CD4-positive, alpha-beta T cell treated with Interleukin-15 for 4 hours (primary cell): ENCODE measurements at places on chromosomes 16 and 17.
A peak's percentile ranks its signal among the peaks of the same experiment; 100 is the strongest.

- no peak for DNase-seq
Observed at GRCh38 chr17:75552425-75553294, 27.2 kb downstream of the LLGL2 start.

DNA sequence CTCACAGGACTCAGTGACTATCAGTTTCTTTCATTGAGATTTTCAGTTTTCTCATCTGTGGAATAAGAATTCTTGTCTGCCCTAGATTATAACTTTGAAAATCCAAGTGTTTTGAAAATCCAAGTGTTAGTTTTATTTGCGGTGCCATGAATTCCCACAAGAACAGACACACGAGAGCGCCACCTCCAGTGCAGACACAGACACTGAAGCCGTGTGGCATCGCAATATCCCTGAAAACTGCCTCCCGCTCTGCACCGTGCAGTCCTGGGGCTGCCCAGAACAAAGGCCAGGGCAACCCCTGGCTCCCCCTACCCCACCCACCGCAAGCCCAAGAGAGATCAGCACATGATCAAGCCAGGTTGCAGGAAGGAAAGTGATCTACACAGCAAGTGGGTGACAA lies 229.5 kb upstream of the ASIC2 start:
- no peak for DNase-seq

- peak; percentile 82 for DNase-seq
Observed at GRCh38 chr16:30075503-30076275, at the start of gene PPP4C. TSS of gene PPP4C (plus strand) at chr16:30075994. CDS start at chr16:30076378, 384 bp downstream.

DNA sequence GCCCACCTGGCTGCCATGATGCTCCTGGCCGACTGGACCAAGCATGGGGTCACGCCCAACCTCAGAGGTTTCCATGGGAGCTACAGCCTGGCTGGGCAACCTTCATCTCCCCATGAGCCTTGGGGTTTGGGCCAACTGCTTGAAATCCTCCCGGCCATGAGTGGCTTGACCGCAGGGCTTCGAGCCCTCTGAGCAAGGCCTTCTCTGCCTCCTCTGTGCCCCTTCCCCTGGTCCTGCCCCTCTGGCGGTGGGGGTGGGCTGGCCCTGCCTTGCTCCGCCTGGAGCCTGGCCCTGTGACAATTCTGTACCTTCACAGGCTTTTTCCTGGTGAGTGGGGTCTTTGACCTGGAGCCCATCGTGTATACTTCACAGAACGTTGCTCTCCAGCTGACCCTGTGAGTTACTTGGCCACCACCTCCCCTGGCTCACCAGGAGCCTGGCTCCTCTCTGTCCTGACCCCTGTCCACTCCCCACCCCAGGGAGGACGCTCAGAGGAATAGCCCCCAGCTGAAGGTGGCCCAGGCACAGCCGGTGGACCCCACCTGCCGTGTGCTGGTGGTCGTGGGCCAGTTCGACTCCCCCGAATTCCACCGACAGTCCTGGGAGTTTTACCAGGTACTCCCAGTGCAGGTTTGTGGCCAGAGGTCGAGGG lies 8.8 kb upstream of the BIRC5 start:
- DNase-seq = no peak

DNA sequence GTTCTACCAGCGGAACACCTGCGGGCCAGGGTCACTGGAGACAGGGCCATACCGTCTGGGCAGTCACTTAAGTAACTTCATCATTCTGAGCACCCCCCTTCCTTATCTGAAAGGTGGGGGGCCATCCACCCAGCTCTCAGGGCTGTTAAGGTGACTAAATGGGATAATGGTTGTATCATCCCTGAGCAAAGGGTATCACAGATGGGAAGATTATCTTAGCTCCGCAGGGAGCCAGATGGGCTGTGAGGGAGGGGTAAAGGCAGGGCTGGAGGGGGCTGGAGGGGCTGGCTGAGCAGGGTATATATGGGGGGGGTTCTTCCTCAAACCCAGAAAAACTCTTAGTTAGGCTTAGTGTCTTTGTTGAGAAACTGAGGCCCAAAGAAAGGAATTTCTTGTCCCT lies 2.9 kb upstream of the CACNA1G start:
- no peak for DNase-seq

DNA sequence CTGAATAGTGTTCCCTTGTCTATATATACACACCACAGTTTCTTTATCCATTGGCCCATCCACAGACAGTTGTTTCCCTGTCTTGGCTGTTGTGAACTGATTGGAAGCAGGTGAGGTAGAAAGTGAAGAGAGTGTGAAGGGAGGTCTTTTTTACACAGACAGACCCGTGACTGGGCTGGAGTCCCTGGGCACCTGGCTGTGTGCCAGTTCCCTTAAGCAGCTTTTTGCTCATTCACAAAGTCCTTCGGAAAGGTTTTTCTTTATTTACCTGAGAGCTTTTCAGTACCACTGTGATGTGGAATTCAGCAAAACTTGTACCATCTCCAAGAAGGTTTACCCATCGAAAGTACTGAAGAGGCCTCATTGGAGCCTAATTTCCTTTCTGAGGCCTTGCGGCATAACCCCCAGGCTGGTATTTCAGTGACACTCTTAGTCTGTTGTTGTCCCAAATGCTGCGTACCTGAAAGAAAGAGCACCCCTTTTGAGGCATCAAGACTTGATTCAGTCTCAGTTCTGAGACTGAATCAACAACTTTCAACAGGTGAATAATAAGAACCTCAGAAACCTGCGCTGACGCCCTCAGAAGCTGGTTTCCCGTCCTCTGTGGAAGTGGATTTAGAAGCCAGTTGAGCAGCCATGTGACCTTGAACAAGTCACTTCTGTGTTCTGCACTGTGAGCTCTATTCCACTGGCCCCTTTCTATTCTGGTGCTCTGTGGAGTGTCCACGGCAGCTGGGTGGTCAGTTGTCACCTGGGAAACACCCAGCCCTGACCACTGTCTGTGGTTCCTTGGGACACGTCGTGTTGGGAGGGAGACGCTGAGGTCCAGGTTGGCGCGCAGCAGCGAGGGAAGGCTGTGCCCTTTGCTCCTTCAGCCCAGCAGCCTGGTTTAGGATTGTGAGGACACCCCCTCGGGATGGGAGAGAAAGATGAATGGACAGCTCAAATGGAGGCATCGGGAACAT lies 53.9 kb upstream of the CRISPLD2 start:
- peak; percentile 37 for DNase-seq

- DNase-seq = no peak
Observed at GRCh38 chr17:57097832-57098421, 12.9 kb downstream of the AKAP1 start.

DNA sequence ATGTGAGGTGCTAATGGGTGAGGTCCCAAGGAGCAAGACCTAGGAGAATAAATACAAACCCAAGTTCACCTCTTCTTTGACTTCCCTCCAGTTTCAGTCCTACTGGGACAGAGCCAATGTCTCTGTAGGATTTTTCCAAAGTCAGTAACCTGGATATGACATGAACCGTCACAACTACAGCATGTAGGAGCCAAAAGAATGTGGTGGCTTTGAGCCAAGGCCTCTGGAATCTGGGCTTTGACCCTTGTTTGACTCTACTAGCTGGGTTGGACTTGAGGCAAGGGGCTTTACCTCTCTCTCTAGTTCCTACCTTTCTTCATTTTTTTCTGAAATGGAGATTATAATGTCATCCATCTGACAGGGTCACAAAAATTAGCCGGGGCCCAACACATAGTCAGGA lies 91.4 kb downstream of the CACNG3 start:
- no peak for DNase-seq

DNA sequence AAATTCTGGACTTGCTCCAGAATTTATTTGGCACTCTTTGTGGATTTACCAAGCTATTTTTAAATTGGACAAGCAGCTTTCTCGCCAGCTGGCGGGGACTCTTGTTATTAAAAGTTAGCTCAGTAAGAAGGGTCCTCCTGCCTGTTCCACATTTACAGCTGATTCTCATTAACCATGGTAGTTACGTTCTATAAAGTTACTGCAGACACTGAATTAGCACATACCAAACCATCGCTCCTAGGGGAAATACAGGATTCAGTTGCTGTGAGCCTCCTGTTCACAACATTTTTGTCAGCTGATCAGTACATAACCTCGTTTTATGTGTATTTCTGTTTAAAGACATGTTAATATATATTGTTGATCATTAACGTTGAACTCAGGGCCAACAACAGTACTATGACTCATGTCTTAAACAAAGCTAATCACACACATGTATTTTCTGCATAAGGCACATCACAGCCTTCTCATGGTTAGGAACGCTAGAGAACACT lies 4.2 kb downstream of the LDAF1 start:
- no peak for DNase-seq

- DNase-seq = no peak
Observed at GRCh38 chr16:51383909-51384308, 232.8 kb upstream of the SALL1 start.

DNA sequence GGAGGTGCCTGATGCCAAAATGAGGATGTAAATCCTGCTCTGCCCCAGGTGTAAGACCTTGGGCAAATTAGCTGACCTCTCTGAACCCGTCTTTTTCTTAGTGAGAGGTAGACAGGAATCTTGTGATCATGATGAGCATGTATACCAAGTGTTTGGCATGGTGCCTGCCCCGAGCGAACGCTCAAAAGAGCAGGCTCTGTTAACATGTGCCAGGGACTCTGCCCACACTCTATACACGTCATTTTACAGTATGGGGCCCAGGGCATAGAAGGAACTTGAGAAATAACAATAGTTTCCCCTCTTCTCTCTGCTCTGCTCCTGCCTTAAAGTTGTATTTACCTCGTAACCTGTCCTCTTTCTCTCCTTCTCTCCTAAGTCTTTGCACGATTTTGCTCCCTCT lies 9.3 kb upstream of the MAF start:
- no peak for DNase-seq

- no peak for DNase-seq
Observed at GRCh38 chr17:9647014-9647413, 1.7 kb downstream of the USP43 start.

- DNase-seq = no peak
Observed at GRCh38 chr17:21462237-21462636, 86.1 kb downstream of the KCNJ12 start.

DNA sequence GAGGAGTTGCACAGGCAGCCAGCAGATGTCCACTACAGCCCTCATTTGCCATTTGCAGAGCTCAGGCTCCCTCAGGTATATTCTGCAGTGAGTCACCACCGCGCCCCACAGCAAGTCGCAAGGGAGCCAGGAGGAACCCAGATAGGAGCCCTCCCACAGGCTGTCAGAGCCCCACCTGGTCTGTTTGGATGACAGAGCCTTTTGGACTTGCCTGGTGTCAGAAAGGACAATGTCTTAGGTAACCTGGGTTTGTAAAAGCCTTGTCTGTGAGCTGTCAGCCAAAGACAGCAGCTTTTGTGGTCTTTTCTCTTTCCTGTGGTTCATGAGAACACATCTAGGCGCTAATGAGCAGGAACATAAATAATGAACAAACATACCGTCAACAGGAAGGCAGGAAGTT lies 70.9 kb downstream of the GNAO1 start:
- DNase-seq = peak; percentile 80

DNA sequence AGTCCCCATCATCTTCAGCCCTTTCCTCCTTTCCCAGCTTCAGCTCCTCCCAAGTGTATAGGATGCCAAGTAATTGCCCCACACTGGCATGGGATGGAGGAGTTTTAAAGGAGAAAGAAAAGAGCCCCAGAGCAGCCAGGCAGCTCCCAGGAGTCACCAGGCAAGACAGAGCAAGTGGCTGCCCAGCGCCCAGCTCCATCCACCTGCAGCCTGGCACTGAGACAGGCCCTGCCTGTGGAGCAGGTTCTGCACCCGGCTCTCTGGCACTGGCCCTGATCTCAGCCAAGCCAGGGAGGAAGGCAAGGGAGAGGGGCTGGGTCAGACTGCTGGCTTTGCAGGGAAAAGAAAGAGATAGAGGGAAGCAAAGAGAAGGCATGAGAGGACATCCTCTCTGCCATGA lies 21.7 kb downstream of the FOXN1 start:
- DNase-seq = no peak

DNA sequence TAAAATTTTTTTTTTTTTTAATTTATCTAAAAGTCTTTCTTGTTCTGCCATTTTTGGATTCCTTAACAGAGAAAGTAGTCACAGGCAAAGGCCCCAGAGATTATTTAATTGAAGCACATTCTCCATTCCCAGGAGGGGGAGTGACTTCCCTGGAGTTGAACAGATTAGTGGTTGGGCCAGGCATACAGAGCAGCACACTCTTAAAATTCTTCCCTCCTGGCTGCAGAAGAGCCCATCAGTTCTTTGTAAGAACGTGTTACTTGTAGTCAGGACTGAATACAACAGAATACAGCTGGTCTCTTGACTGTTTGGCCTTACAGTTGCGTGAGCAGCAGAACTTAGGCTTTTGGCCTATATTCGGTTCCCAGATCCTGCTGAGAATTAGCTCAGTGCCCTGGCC lies 1.8 kb downstream of the ALKBH5 start:
- DNase-seq = no peak

DNA sequence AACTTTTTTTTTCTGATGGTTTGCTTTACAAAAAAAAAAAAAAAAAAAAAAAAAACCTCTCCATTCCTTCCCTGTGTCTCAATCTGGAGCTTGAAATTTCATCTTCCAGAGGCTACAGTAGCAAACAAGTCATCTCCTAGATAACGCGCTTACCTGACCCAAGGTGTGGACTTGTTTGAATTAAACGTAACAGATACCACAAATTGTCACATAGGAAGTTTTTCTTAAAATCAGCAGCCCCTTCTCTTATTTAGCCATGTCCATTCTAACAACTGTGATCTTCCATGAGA lies 2.0 kb downstream of the STAT5B start:
- no peak for DNase-seq

GRCh38 chr16:59067205-59067604 lies 333.1 kb upstream of the GOT2 start:
- DNase-seq = no peak

GRCh38 chr17:13671771-13672170 lies 70.0 kb upstream of the HS3ST3A1 start:
- no peak for DNase-seq

- DNase-seq = no peak
Observed at GRCh38 chr16:58884141-58884540, 150.0 kb upstream of the GOT2 start.

DNA sequence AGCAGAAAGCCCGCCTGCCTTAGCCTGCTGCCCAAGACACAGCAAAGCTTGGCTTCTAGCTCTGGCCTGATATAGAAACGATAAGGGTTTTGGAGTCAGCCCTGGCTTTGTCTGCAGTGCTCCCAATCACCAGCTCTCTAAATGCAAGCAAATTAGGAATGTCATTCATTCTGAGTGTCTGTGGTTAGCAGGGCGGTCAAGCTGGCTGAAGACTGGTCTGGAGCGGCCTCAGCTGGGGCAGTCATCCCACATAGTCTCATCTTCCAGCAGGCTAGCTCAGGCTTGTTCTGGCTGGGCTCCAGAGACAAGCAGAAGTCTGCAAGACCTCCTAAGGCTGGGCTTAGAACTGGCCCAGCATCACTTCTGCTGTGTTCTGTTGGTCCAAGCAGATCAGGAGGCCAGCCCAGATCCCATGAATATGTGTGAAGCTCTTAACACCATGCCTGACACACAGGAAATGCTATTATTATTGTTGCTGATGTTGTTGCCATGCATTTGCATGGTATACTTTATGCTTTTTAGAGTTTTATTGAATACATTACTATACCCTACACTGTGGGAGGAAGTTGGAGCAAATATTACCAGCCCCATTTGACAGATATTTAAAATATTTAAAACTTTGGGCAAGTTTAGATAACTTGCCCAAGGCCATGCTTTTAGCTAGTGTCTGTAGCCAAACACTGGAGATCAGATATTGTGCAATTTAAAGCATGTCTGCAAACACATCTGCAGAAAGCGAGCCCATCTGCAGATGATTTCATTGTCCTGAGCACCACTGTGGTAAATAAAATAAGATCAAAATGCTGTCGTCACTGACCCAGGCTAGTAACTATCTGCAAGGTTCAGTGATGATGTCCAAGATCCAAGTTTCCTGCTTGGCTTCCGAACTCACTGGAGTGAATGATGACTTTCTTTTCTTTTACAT lies 24.8 kb downstream of the TMC7 start:
- no peak for DNase-seq

GRCh38 chr17:77470800-77471733 lies 330.3 kb downstream of the SEC14L1 start:
- DNase-seq = no peak
